ENCODE measurements at places on chromosomes 4 and X.

DNA sequence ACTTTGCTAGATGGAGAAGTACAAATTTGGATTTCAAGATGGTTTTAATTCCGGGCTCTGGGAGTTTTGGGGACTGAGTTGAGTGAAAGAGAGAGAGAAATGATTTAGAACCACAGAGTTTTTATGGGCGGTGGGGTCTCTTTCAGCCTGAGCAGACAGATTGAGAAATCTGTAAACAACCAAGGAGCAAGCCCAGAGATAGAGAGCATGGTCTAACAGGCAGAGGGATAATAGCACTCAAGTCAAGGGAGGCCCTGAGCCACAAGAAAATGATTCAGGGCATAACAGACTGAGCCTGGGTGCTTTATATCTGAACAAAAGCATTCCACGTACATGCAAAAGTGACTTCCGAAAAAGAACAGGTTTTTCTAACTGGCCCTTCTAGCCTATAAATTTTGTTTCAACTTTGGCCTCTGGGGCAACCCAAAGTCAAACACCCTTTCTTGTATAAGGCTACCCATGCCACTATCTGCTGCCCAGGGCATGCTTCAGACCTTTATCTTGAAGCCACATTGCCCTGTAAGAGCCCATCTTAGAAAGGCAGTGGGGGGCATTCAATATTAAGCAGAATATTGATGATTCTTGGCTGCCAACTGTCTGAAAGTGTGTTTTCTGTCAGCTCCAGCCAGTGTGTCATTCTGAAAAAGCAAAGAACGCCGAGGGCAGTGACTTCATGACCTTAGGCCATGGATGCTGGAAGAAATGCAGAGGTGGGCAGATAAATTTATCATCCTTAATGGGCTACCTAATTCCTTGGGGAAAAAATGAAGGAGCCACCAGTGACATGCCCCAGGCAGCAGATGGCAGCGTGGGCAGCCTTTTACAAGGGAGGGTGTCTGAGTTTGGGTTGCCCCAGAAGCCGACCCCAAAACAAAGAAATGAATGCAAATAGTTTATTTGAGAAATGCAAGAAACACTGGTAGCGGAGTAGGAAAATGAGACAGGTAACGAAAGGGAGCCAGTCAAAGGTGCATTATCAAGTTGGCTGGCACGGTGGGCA, 637.6 kb downstream of the MID1IP1 start:
- DNase-seq = no peak

DNA sequence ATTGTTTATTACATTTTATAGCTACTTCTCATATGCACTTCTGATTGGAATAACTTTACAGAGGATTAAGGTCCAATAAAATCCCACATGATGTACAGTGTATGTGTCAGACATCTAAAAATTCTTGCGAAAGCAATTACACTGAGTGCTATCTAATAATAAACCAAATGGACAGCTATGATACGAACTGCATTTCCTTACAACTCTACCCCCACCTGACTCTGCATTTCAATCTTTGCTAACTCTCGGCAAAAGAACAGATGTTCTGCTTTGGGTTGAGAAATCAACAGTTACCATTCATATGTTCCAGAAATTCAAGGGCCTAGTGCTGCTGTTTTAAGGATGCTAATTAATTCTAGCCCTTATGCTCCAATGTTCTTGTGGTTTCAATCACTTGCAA, 287.9 kb upstream of the NOCT start:
- DNase-seq = no peak

- no peak for DNase-seq
Measured at GRCh38 chr4:111678908-111679307, 466.3 kb upstream of the FAM241A start.

- DNase-seq = no peak
Measured at GRCh38 chr4:99594818-99595217, 20.2 kb downstream of the MTTP start.

DNA sequence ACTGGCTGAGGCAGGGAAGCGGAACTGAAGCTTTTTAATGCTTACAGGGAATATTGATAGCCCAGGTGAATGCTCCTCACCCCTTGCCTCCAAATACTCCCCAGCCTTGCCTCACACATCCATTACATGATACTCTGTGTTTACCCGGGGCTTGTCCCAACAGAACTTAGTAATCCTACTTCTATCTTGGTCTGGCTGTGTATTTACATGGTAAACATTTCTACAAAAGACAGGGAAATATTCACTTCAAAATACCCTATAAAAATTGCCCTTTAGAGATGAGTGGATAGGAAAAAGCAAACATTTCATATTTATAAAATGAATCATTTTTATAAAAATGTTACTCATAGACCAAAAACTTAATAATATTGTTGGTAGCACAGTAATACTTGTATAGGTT, 120.1 kb downstream of the NHS start:
- no peak for DNase-seq

DNA sequence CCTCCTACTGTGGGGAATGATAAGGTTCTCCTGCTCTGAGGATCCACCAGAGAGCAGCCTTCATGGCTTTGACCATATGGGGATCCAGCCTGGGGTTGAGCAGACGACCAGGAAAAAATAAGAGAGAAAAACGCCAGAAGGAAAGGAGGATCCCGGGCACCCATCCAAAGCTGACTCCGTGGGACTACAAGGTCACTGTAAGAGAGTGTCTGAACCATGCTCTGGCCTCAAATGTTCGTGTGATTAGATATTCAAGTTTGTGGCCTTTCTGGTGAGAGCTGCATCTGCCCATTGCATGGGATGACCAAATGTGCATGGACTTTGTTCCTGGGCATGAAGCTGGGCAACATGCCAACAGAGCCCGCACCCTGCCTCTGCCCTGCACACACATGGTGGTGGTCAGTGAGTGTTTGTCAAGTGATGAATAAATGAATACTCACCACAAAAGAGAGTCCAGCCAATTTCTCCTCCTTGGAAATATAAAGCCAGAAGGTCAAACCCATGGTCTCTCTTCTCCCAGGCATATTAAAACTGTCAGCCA, 346.0 kb upstream of the GATB start:
- peak; percentile 82 for DNase-seq

DNA sequence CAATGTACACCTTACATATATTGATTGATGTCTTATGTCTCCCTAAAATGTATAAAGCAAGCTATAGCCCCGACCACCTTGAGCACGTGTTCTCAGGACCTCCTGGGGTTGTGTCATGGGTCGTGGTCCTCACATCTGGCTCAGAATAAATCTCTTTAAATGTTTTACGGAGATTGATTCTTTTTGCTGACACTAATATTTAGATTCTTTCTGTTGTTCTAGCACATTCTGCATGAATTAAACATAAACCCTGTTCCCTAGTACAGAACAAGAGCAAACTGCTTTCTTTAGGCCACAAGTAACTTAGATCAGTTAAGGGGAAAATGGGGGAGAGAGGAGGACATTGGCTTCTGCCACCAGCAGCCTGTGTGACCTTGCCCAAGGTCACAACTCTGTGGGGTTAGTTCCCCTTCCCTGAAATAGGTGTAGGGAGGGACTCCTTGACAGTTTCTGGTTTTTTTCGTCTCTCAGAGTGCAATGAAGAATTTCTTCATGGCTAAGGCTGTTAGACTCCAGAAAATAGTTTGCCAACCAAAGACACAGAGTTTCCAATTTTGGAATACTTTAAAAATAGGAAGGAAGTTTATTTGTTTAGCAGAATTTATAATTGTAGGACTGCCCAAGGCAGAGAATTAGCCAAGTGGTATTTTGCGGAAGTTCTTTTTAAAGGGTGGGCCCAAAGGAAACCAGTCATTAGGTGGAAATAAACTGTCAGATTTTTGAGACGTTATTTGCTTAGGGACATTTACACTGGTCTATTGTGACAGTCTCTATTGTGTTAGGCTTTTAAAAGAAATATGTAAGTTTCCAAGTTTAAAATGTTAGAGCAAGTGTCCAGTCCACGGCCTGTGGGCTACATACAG, 29.4 kb downstream of the PTTG2 start:
- no peak for DNase-seq

DNA sequence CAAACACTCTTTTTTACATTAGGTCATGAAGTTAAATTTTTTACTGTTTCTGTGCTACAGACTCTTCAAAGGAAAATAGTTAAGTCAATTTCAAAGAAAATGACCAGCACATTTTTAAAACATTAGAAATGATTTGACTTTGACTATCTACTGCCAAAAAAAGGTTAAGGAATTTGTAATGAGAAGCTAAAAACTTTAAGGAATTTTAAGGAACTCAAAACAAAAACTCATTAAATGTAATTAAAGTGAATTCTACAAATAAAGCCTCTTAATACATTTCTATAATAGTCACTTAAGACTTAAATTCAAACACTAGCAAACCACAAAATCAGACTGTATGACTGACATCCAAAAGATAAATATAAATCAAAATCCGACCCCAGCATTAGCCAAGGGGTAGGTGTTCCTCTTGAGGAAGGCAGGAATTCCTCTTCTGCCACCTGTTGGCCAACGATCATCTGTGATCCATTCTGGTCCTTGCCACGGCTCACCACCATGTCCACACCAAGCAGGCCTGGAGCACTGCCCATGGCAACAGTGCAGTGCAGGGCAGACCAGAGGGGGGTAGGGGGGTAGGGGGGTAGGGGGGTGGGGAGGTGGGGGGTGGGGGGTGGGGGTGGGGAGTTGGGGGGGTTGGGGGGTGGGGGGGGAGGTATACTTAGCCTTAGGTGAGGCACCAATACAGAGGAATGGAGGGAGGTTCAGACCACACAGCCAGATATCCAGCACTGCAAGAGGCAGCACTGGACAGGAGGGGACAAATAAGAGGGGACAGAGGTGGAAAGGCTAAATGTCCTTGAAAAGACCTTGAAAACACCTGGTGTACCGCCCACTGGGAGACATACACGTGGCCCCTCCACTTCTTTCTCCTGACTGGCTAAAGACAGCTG, 287.4 kb downstream of the CHIC1 start:
- DNase-seq = no peak

DNA sequence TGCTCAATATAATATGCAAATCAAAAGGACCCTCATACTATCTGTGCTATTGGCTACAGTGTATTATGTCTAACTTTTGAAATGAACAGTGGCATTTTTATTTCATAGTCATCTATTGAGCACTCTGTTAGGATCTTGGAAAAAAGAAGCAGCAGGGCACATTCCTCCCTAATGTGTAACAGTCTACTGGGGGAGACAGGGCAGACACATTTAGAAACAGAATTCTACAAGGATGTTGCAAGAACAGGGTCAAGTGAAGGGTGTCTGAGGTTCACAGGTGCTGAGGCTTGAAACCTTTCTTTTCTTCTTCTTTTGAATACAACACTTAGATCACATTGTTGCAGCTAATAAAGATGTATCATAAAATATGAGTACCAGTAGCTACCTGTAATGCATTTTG, 129.7 kb upstream of the SLC4A4 start:
- no peak for DNase-seq

Data from HS-27A (cell line).